ENCODE measurements at places on chromosomes 3 and 15. TPM values are rescaled to one million over a fixed set of nuclear protein-coding genes. Genes with fewer than 3 reads are reported as not detected.

The ASB14 gene
- not detected for total RNA-seq

The ITPKA gene
- 57.5 TPM for total RNA-seq

The SLC6A1 gene
- total RNA-seq = 0.35 TPM

DNA sequence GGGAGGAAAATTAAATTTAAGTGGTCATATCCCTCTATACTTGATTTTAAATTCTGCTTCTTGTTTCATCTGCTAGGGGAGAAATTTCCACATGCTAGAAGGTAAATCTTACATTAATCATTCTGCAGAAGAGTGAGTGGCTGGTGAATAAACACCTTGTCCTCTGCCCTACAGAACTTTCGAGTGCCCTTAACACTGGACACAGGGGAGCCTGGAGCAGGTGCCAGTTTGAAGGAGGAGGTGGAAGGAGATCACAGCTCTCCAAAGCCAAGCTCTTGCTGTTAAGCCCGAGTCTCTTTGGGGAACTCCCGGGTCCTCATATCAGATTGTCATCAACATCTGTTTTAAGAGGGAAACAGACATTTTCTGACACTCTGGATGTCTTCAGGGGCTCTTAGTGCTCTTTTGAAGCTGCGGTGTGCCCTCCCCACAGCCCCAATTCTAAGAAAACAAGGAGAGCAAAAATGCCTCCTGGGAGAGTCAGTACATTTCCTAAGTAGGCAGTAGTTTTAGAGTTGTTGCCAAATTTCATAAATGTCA, 31.3 kb downstream of the LAMP3 start:
- no peak for DNase-seq

GRCh38 chr3:74233091-74233490, 381.4 kb downstream of the CNTN3 start:
- no peak for DNase-seq

GRCh38 chr3:18766974-18767373, 341.8 kb upstream of the SATB1 start:
- no peak for DNase-seq

GRCh38 chr15:101455291-101456025, 34.0 kb downstream of the PCSK6 start:
- no peak for DNase-seq

DNA sequence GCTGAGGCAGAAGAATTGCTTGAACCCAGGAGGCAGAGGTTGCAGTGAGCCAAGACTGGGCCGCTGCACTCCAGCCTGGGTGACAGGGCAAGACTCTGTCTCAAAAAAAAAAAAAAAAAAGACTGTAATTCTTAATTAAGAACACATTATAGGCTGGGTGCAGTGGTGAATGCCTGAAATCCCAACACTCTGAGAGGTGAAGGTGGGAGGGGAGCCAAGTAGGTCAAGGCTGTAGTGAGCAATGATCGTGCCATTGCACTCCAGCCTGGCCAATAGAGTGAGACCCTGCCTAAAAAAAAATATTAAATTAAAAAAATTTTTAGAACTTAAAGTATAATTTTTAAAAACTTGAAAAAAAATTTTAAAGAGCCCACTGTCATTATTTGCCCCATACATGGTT, 13.4 kb upstream of the ARPIN start:
- no peak for DNase-seq

DNA sequence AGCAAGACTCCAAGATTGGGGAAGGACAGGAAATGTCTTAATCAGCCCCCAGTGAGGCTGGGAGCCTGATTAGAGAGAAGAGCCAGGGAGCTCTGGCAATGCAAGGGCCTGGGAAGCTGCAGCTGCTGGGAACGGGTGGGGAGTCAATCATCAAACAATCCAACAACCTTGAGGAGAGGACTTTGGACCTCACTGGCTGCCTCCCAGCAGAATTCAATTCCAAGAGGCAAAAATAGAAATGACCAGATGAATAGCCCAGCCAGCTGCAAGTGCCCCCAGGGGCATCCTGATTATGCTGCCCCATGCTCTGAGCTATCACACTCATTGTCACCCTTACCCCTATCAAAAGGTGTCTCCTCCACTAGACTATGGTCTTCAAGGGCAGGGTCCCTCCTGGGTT, 6.1 kb upstream of the HOMER2 start:
- DNase-seq = no peak

- DNase-seq = no peak
These were observed 432.1 kb upstream of the CFAP20DC start for GRCh38 chr3:59481776-59482400.

GRCh38 chr3:139300416-139300815, 43.4 kb upstream of the MRPS22 start:
- no peak for DNase-seq

DNA sequence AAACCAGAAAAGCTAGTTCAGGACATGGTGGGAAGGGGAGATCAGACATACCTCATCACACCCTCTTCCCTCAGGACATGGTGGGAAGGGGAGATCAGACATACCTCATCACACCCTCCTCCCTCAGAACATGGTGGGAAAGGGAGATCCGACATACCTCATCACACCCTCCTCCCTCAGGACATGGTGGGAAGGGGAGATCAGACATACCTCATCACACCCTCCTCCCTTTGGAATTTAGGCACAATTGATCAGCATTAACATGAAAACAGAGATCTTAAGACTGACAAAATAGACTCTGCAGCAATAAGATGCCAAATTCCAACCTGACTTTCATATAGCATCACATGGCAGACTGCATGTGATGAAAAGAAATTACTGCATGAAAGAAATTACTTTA, 412.7 kb upstream of the ZNF717 start:
- DNase-seq = no peak

DNA sequence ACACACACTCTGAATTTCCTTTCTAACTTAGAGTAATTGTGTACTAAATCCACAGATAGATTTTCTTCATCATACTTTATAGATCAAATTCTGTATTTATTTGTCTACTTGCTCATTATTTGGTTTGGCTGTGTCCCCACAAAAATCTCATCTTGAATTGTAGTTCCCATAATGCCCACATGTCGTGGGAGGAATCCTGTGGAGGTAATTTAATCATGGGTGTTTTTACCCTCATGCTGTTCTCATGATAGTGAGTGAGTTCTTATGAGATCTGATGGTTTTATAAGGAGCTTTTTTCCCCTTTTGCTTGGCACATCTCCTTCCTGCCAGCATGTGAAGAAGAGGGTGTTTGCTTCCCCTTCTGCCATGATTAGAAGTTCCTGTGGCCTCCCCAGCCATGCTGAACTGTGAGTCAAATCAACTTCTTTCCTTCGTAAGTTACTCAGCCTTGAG, 198.3 kb upstream of the TGFBR2 start:
- no peak for DNase-seq

DNA sequence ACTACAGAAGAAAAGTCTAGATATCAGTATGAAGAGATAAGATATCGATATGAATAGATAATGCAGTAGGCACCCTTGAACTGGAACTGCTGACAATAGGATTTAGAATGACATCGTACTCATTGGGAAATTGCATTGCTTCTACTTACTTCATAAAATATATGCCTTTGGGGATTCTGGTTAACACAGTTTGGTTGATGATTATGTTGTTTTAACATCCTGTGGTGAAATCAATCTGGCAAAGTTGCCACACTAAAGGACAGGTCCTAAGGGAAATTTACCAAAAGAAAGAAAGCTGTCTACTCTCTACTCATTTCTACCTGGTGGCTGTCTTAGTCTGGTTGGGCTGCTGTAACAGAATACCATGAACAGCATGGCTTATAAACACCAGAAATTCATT, 417.4 kb upstream of the DPH6 start:
- no peak for DNase-seq

DNA sequence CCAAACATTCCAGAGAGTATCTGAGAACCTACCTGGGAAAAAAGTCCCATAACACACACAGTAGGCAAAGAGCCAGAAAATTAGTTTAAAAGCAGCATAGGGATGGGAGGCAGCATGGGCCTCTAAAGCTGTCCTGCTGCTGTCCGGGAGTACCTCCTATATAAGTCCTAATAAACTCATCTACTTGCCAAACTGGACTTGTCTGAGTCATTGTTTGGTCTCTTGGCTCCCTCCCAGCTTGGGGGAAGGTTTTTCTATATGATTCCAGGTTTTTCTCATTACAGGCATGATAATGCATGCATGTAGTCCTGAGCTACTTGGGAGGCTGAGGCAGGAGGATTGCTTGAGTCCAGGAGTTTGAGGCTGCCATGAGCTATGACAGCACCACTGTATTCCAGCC, 17.5 kb upstream of the HACD2 start:
- no peak for DNase-seq

- no peak for DNase-seq
These were observed 171.9 kb downstream of the SYNPR start for GRCh38 chr3:63450023-63450422.

- no peak for DNase-seq
These were observed 65.4 kb downstream of the C3orf70 start for GRCh38 chr3:185087419-185087818.

- no peak for DNase-seq
These were observed 21.8 kb downstream of the FBXO45 start for GRCh38 chr3:196590279-196590678.

Data from mucosa of descending colon (tissue), 3 donors.